ENCODE measurements at places on chromosomes 7 and 10.

- no peak for DNase-seq
Measured at GRCh38 chr7:110210941-110211608, 879.9 kb upstream of the LRRN3 start.

GRCh38 chr7:16684935-16685334, 39.0 kb downstream of the BZW2 start:
- no peak for DNase-seq

DNA sequence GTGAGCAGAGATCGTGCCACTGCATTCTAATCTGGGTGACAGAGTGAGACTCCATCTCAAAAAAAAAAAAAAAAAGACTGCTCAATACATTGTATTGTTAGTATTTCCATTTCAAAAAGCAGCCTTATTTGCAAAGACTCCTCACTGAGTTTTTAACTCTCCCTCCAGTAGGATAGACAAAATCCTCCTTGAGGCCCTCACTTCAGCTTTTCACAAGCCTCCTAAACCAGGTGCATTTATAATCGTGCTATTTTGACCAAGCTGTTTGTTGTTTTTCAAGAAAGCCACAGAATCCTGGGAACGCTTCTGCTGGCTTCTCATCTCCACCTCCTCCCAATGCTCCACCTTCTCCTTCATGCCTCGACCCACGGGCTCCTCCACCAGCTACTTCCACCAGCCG, 6.3 kb upstream of the DDIT4 start:
- no peak for DNase-seq

DNA sequence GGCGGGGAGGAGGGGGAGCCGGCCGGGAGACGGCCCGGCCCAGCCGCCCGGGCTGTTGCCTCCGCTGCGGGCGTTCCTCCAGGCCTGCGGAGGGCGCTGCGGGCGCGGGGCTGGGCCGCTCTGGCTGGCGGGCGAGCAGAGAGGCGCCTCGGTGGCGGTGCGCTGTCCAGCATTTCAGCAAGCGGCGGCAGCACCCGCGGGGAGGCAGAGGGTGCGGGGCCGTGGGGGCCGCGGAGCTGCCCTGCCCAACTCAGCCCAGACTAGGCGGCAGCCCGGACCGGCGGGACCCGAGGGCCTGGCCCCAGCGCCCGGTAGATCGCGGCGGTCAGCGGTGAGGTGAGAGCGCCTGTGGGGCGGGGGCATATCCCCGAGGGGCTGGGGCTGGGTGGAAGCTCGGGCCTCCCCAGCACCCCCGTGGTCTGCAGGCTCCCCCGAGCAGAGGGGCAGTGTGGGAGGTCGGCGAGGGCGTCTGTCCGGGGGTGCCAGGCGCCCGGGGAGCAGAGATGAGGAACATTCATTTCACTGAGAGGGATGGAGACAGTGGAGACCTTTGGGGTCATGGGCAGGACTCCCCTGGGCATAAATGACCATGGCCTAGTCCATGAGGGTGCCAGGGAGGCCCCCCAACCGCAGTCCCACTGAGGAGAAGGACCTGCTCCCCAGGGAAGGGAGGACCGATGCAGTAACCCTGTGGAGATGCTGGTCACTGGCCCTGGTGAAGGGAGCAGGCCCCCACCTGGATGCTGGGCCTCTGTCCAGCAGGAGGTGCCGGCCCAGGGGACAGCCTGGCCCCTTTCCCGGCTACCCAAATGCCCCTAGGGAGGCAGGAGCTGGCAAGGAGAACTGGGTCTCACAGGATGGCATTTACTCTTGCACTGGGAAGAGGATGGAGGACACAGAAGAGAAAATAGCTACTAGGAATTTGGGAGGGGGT, at the start of gene SRRM3:
TSS of gene SRRM3 (plus strand) at position 165 of the 934 bp plus-strand sequence. CDS start 33,171 bp downstream, outside the sequence.
- peak; percentile 77 for DNase-seq

DNA sequence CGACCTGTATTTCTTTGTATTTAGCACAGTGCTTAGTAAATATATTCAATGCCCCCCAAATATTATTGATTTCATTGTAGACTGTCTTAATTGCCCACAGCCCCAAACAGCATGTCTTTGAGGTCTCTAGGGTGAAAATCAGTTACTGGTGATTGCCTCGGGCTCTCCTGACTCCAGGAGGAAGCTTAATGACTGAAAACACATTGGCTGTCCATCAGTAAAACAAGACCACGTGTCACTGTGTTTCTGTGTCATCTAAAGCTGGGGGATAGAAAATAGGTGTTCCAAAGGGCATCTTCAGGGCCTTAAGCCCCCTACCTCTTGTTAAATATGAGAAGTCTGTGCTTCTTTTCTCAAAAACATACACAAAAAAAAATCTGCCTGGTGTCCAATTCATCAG, 67.9 kb downstream of the CACNA2D1 start:
- no peak for DNase-seq

DNA sequence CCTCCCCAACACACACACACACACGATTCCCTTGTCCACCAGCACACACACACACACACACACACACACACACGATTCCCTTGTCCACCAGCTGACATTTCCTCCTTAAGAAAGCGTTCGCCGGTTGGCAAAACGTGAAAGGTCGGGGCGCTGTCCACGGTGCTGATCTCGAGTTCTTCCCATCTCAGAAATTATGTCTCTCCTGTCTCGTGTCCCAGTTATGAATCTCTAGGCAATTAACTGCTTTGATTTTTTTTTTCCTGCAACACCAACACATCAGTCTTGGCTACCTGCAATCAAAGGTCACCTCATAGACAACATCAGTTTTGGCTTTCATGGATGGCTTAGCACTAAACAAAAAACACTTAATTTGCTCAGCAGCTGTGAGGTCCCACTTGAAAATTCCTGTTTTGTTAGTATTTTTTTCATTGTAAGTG, 1.9 kb downstream of the INA start:
- peak; percentile 19 for DNase-seq

- DNase-seq: no peak
Measured at GRCh38 chr10:63206576-63206975, 73.4 kb downstream of the NRBF2 start.

GRCh38 chr7:55521512-55521911, 50.8 kb downstream of the VOPP1 start:
- DNase-seq: no peak

DNA sequence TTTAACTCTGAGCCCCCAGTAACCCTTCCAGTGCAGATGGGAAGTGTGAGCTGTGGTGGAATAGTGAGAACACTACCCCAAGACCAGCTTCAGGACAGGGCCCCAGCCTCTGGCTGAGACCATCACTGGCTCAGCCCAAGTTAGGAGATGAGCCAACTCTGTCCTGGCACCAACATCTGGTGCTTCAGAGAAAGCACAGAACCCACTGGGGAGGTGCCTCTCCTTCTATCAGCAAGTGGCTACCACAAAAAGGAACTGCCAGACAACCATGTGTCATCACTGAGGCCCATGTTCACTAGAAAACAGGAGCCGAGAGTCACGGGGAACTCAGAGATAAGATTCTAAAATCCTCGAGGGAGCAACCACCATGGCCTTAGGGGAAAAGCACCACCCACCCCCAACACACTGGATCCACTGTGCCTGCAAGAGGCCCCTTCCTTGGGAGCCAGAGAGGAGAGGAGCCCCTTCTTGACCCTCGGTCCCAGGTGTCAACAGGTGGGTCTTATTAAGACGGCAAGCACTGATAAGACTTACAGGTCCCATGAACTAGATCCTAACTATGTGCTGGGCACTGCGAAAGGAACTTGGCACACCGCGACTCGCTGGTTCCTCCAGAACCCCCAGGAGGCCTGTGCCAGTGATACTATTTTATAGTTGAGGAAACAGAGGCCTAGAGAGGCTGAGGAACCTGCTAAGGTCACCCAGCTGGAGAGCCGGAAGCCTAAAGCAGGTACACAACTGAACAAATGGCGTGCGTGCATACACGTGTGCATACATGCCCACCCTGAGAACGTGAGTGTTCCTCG, 102.7 kb downstream of the FAM53B start:
- DNase-seq: peak; percentile 25

DNA sequence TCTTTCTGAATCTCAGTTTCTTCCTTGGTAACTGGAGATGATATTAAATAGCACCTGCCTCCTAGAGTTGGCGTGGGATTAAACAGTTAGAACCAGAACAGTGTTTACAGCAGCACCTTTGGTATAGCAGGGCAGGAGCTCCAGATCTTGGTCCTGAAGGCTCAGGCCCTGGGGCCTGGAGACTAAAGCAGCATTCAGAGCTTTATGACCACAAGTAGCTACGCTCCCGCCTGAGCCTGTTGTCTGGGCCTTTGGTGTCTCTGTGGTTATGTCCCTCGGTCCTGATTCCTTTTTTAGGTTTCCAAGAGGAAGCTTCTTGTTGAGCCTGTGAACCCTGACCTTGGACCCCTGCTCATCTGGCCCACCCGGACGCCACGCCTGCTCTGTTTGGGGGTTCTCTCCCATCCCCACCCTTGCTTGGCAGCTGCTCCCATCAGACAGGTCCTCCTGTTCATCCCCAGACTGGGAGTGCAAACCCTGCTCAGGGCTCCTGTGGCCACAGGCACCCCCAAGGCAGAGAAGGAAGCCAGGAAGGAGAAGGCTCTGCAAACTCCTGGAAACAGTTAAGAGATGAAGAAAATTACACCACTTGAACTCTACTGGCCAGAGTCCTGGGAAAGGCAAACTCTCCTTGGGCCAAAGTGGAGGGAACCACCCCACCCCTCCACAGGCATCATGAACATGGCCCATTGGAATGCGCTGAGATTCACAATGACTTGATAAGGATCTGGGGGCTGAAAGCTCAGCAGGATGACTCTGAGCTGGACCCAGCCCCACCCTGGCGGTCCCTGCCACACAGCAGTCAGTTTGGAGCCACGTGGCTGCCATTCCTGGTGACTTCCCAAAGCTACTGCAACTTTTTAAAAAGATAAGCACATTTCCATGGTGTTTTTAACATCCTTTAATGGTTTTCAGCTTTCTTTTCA, 50.1 kb upstream of the TMEM72 start:
- DNase-seq: no peak

DNA sequence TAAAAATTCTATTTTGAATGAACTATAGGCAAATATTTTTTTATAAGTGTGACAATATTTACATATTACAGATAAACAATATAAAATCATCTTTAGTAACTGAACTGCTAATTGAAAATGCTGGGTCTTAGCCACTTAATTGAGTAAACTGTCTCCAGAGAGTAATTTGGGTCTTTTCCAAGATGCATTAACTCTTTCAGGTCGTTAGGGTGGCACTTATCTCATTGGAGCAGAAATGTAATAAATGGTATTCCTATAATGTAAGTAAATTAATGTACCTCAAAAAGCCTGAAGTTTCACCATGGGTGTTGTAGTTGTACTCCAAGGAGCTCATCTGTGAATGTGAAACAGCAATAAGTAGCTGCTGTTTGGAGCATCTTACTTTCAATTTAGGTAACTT, 208.5 kb downstream of the EXOC4 start:
- DNase-seq: no peak

- DNase-seq: no peak
Measured at GRCh38 chr7:131931370-131931769, 374.9 kb upstream of the PODXL start.

DNA sequence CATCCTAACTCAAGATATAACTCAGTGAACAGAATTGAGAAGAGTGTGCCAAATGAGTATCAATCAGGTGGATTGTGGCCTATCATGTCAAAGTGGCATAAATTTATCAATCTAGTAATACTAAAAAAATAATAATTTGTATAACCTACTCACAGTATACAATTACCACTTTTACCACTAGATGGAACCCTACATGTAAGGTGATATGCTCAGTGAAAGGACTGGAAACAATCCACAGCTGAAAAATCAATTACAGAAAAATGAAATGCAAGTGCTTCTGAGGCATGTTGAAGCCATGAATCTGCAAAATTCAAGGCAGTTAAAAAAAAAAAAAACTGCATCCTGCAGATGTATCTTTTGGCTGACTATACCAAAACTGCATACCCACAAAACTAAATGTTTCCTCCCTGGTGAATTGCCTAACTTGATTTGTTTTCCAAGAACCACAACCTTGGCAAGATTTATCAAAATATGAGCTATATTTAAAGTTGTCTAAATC, 13.9 kb downstream of the ARHGAP19 start:
- DNase-seq: no peak

DNA sequence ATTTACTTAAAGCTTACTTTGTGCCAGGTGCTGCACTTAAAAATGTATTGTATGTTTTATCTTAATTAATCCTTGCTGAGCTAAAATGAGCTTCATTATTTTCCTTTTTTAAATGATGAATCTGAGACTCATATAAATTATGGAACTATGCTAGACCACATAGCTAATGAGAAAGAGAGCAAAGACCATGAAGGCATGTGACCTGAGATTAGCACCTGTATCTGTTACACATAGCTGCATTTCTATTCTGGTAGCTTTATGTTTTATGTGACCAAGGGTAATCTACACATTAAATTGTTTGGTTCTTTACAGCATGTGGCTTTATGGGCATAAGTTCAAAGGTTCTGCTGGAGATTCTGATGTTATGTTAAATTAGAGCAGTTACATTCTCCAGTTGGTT, 839.1 kb upstream of the SORCS1 start:
- no peak for DNase-seq

DNA sequence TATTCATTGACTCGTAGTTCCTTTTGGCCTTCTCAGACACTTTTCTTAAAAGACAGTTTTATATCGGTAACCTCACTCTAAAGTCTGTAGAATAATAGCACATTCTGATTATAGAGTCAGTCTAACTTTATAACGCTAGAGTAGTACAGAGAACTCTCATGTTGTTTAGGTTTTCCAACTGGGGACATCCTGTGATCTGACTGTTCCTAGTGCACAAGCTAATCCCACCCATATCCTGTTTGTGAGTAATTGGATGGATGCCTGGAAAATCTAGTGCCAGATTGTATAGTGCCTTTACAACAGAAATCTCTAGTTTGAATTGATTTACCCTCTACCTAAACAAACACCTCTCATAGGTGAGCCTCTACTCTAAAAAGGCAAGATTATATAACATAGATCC, 107.4 kb downstream of the ZEB1 start:
- DNase-seq: no peak

DNA sequence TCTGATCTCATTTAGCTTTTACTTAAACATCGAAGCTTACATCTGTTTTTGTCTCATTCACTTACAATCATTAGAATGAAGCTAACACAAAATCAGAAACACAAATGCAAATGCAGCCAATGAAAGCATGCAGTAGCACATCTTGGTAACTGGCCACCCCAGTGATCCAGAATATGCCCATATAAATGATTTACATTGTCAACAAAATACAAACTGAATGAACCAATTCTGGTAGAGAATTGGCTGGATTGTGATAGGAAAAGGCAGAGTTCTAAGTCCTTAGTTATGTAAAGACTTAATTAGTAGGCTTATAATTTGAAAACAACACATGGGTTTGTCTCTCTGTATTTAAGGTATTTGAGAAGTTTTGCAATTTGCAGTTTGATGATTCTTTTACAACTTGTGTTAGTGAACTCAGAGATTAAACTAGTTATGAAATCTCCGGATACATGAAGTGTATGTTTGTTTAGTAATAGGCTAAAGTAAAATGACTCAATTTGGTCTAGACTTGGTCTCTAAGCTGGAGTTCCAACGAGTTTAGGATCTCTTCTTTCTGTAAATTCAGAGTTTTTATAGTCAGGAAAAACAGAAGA, 21.2 kb downstream of the TECTB start:
- no peak for DNase-seq

GRCh38 chr10:86970162-86970981, 2.1 kb downstream of the ADIRF start:
- no peak for DNase-seq

- DNase-seq: no peak
Measured at GRCh38 chr7:132672200-132672990, 96.1 kb upstream of the PLXNA4 start.

- DNase-seq: no peak
Measured at GRCh38 chr10:11208908-11209829, 191.5 kb downstream of the CELF2 start.
